Breast epithelium (tissue), 4 donors: ENCODE measurements at places on chromosomes 2 and 18.

DNA sequence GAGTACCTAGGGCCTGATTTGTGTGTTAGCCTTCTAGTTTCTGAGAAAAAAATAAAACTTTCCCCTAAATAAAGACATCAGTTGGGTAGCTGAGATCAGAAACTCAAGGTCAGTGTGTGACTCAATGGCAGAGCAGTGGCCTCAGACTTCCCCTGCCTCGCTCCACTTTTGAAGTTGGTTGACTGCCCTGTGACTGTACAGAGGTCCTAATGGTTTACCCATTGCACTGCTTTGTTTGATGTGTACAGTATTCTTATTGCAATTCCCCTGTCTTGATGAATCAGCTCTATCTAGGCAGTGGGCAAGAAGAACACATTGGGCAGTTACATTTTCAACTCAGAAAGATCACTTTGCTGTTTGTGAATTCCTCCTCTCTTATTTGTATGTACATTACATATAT is 315.7 kb downstream of the KCNS3 start:
- H3K4me1 ChIP-seq = no peaks in the 10 kb centered on the region
- no peak for DNase-seq
- H3K27me3 ChIP-seq = no peaks in the 10 kb centered on the region

- no peak for DNase-seq
- H3K4me3 ChIP-seq = no peak overlapping the region
- H3K36me3 ChIP-seq = no peaks in the 10 kb centered on the region
- H3K27ac ChIP-seq = no peak overlapping the region
Measured at GRCh38 chr2:73043929-73044832, 27.3 kb downstream of the SFXN5 start.

GRCh38 chr2:141605163-141605562 is 525.7 kb downstream of the LRP1B start:
- H3K27ac ChIP-seq = no peak overlapping the region
- no peaks in the 10 kb centered on the region for H3K27me3 ChIP-seq
- no peak overlapping the region for H3K4me3 ChIP-seq
- no peaks in the 10 kb centered on the region for H3K36me3 ChIP-seq
- no peaks in the 10 kb centered on the region for H3K4me1 ChIP-seq
- DNase-seq = no peak

DNA sequence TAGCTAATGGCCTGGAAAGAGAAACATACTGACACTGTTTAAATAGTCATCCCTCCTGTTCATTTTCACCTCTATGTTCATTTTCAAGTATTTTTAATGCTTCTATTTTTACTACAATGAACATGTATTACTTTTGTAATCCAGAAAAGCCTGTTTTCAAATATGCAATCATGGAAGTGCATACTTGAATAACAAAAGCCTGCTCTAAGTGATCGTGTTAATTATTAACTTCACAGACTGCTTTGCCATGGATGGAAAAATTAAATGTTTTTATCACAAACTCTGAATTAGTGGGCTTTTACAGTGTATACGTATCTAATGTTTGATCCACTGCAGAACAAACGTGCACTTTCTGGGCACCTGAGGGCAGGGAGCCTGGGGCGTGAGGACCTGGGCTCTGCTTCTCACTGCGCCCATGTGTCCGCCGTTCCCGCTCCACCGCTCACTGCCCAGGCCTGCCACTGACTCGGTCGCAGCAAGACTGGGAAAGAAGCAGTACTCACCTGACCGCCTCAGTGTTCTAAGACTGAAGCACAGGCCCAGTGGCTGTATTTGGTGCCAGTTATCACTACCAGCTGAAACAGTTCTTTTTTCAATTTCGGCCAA is 80.6 kb downstream of the UXS1 start:
- H3K36me3 ChIP-seq = no peaks in the 10 kb centered on the region
- no peak for DNase-seq
- H3K4me3 ChIP-seq = no peak overlapping the region
- no peak overlapping the region for H3K27ac ChIP-seq
- no peaks in the 10 kb centered on the region for H3K27me3 ChIP-seq

GRCh38 chr2:201794294-201794693 is 12.0 kb upstream of the CDK15 start:
- no peaks in the 10 kb centered on the region for H3K27me3 ChIP-seq
- DNase-seq = no peak
- no peaks in the 10 kb centered on the region for H3K4me1 ChIP-seq
- H3K4me3 ChIP-seq = no peak overlapping the region
